Ecto neural progenitor cell (in vitro differentiated cells): ENCODE measurements at places on chromosomes 5 and 9.
A peak's percentile ranks its signal among the peaks of the same experiment; 100 is the strongest.

DNA sequence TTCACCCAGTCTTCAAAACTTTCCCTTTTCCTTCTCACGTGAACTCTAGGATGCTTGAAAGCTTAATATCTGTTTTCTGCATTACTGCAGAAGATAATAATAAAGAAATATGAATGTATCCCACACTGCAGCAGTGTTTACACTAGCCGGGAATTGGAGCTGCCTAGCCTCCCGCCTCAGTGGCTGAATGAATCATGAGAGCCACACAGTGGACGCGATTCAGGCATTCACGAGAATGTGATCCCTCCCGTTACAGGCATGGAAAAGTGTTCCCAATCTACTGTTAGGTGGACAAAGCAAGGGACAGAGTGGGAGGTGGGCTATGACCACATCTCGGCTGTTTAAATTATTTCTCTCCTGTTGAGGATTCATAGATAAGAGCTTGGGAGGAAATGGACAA, 69.4 kb upstream of the CTSL start:
- no peak for DNase-seq

GRCh38 chr5:134398609-134399155, 13.0 kb downstream of the CDKN2AIPNL start:
- no peak for DNase-seq

- DNase-seq = no peak
Observed at GRCh38 chr5:74295676-74296075, 344.9 kb downstream of the ENC1 start.

GRCh38 chr9:125747053-125747764, at the start of gene PBX3:
PBX3 (plus strand) TSS chr9:125747373.
- DNase-seq = peak; percentile 79

DNA sequence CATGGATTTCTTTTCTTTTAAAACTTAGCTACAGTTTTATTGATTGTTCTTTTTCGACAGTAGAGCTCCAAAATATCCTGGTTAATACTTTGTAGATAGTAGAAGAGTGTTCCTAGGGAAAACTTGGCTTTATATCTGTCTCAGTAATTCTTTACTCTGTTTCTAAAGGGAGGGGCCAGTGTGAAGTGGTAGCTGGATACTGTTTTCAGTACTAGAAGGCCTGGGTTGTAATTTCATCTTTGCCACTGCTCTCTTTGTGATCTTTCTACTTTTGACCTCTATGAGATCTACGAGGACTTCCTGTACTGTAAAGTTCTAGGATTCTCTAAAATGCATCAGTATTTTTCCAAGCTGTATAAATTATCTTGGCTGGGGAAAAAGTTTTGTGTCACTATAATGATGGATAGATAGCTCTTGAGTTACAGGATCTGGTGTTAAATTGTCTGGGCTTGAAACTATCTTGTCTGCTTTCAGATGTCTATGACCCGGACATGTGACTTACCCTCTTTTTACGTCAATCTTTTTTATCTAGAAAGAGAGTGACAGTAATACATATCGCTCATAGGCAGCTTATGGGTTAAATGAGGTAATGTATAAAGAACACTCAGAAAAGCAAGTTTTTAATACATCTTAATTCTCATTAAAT, 53.6 kb downstream of the PRR16 start:
- no peak for DNase-seq

- no peak for DNase-seq
Observed at GRCh38 chr5:123365156-123365555, 58.0 kb downstream of the CEP120 start.

DNA sequence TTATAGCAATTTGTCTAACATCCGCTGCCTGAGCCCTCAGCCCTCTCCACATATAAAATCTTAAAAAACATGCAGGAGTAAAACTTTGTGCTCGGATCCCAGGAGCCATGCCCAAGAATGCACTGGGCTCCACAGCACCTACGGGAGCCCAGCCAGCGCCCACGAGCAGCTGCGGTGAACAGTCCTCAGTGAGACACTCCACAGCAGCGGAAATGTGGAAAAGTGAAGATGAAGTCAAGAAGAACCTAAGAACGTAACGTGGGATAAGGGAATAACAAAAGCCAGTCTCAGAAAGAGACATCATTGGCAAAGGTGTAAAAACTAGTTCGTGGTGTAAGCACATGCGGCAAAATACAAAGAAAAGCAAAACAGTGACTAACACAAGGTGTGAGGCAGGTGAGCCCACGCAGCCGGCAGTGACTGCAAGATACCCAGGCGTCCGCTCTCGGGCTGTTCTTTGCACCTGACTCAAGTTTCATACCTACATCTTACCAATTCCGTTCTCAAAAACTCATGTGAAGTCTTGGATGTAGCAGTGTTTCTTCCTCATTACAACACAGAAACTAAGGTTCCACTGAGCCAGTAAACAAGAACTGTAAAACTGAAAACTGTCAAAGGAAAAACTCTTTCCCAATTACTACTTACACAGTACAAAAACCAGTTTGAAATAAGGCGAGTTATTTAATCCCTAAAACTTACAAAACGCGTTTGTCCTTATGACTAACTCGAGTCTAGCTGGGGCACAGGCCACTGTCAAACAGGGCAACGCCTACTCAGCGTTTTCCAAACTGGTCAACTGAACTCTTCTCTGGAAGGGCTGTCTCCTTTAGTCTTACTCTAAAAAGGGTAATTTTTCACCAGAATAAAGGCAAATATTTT, 1.7 kb downstream of the CAMSAP1 start:
- DNase-seq = no peak

DNA sequence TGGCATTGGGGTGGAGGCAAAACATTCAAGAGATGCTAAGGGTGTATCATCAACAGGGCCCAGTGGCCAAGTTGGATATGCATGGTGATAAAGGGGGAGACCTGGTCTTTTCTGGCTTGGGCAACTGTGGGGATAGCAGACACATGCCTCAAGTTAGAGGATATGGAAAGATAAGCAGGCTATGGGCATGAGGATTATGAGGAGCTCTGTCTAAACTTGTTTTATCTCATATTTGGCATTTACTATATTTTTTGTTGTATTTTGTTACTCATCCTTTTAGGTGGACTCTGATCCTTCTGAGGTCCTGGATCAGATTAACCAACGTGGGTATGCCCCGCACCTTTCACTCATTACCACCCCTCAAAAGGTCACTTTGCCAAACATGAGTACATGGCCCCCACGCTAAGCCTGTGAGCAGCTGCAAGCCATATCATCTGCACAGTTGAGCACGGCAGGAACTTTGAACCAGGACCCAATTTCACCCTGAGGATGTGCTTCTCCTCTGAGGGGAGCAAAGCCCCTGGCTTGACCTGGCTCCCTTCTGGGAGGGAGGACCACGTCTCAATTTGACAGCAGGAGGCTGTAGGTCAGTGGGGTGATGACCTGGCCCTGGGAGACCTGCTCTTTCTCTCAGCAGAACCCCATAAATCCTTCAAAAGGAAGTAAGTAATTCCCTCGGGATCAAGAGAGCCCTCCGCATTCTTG, 71.1 kb upstream of the CD180 start:
- peak; percentile 60 for DNase-seq

DNA sequence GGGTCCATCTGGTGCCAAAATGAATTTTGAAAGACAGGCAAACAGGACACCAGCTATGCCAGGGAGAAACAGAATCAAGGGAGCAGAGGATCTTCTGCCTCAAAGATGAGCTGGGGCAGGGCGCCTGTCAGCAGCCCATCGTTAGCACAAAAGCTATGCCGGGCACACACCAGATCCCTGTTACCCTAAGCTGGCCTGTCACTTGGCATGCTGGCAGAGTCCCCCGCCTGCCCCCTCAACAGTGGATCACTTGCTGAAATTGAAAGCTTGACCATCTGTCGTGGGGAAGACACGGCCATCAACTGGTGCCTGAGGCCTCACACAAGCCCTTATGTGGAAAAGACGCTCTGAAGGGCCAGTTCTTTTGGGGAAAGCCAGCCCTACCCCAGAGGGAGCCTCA, 256.4 kb downstream of the EBF1 start:
- DNase-seq = no peak

DNA sequence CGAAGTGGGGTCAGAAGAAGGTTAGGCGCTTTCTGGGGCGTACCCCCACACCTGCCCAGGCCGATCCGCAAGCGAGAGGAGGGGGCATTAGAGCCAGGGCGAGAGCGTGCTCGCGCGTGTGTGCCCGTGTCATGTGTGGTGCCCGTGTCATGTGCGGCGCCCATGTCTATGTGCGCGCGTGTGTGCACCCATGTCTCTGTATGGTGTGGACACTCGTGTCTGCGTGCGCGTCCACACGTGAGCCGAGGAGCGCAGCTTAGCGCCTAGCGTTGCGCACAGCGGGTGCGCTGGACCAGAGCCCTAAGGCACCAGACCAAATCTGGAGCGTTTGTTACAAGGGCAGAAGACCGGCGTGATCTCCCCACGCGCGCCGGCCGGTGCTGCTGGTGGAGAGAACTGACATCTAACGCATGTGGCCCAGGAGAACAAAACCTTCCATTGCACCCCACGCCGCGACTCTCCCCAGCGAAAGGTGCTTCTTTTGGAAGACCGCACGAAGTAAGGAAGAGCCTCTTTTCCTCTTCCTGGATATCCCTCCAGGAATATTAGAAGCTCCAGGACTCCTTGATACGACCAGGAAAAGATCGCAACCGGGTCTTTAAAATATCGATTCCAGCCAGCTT, 644 bp downstream of the NIM1K start:
- DNase-seq = peak; percentile 53

DNA sequence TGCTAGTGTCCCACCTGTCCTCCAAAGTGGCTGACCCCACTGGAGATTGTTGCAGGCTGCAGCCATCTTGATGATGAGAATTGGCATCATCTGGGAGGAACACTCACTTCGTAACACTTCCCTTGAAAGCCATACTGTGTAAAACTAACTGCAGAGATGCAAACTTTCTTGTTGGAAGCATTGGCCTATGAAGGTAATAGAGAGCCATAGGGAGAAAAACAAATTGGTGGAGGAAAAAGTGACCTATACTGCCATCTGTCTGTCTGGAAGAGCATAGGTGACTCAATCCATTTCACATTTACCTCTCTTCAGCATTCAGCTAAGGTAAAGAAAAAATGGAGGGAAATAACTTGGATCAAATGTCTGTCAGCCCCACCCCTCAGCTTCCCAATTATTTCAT, 473.4 kb downstream of the NTRK2 start:
- DNase-seq = no peak

- no peak for DNase-seq
Observed at GRCh38 chr5:173271419-173271818, 36.4 kb upstream of the NKX2-5 start.

GRCh38 chr5:66808663-66809062, 212.5 kb downstream of the MAST4 start:
- DNase-seq = no peak

DNA sequence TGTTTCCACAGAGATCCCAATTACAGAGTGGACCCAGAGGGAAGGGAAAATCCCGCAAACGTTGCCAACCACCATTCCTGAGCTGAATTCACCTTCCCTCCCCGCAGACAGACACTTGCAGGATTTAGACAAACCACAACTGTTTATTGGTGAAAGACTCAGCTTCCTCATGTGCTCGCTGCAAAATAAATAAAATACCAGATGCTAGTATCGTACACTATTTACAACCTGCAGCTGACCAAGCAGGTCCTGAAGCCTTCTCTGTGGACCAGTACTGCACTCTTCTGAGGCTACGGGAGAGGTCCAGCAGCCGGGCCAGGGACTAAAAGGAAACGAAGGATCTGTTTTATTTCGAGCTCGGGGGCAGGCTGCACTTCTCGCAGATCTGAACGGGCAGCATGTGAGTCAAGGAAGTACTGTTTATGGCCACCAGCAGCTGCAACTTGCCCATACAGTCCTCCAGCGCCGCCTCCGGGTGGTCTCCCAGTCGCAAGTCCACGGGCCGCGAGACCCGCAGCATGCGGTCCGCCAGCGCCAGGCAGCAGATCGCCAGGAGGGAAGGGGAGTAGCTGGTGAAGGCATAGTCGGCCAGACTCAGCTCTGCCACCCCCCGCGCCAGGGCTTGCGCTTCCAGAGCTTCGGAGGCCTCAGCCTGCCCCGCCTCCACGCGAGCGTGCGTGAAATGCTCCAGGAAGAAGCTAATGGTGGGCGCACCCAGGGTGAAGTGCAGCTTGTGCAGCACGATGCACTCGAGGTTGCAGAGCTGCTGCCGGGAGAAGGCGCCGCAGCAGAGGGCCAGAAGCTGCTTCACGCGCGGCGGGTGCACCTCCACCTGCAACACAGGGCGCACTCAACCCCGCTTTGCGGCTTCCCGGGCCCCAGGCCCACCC, 2.1 kb downstream of the CCNO start:
- DNase-seq = peak; percentile 67

DNA sequence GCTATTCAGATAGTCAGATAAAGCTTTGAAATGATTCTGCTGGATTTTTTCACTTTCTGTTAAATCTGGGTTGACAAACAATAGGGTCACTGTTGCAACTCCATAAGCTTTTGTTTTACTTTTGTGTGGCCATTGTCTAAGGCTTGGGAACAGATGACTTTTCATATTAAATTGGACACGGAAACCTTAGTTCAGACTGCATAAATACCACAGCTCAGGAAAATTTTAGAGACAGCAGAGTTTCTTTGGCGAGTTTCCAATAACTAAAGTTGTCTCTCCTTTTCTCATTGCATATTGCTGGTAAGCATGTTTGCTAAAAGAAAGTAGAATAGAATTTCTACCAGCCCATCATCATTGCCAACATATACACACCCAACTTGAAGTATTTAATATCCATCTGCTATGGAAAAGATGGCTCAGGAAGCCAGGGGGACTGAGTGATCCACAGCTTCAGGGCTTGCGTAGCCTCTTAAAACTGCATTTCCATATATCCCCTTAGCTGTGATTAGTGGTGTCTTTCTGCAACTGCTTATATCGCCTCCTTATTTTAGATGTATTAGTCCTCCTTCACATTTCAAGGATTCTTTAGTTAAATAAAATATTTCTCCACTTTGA, 168.2 kb downstream of the ARHGAP26 start:
- no peak for DNase-seq

DNA sequence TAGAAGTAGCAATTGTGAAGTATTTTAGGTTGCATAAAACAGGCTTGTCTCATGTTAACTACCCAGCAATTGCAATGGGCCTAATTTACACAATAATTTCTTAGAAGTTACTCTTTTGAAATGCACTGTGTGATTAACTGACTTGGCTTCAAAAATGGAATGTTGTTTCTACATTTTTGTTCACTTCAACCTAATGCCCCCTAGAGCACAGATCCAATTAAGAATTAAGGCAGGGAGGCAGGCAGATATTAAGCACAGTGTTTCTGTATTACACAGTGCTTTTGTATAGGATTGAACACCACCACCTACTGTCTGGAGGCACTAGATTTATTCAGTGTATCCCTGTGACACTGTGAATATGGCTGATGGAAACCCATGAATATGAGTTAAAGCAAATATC, 302.1 kb downstream of the FBXL17 start:
- DNase-seq = no peak

DNA sequence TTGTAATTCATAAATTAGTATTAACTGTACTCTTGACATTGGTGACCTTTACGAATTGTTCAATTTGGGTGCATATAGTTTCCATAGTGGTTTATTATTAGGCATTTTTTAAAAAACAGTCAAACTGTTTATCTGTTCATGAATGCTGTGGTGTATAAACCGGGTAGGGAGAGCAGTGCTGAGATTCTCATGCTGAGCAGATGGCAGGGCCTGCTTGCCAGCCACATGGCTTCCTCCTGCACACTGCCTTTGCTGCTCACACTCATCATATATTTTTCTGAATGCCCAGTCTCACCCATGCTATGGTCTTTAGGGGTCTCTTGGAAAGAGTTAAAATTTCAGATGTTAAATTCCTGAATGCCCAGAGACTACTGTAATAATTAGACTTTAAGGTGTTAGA, 40.8 kb downstream of the NNT start:
- DNase-seq = no peak

- DNase-seq = no peak
Observed at GRCh38 chr9:18976709-18977531, 56.1 kb downstream of the SAXO1 start.

- no peak for DNase-seq
Observed at GRCh38 chr5:133244242-133244641, 192.4 kb downstream of the HSPA4 start.
